Stimulated activated CD8-positive, alpha-beta memory T cell treated with anti-CD3 and anti-CD28 coated beads, Interleukin-2, amount 100 ng/mL, for 1 hour (primary cell): ENCODE measurements at places on chromosomes 12 and 14.

DNA sequence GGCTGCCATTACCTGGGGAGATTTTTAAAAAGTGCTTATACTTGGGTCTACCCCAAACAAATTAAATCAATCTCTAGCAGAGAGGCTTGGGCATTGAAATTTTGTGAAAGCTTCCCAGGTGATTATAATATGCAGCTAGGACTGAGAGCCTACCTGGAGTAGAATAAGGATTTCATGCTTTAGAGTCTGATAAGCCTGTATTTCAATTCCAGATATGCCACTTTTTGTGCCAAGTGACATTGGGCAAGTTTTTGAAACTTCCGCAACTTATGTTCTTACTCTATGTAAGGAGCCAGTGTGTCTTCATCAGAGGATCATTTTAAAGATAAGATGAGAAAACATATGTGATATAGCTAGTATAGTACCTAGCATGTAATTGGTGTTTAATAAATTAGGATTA lies 159.8 kb upstream of the LRIG3 start:
- DNase-seq: no peak

GRCh38 chr12:88816201-88816600 lies 235.9 kb upstream of the KITLG start:
- no peak for DNase-seq

- no peak for DNase-seq
These were observed 25.0 kb downstream of the KTN1 start for GRCh38 chr14:55604900-55605418.

DNA sequence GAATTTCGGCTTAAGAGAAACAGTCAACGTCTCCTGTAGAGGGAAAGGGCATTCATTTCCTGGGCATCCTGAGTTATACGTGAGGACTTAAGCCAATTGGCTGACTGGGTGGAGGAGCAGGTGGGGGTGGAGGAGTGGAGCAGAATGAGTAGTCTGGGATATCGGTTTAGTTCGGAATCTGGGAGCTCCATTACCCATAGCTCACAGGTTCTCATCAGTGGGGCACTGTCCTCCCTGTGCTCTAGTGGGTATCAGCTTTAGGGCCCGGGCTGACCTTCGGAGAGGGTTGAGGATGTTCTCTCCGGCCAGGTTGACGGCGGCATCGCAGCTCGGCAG lies 704 bp downstream of the SDR39U1 start:
- DNase-seq: no peak

DNA sequence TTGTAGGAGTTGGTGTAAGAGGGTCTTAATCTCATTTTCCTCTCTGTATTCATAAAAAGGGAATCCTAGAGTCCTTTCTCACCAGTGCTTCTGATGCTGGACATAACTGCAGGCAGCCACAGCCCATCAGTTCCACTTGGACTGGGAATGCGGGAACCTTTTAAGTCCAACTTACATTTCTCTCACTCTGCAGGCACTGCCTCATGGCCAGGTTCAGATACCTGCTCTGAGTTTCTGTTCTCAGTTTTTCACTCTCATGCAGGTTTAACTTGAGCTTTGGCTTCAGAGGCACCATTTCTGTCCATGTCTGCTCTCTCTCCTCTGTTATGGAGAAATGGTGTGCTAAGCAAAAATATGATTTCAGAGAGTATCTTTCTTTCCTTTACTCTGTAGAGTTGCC lies 4.2 kb downstream of the ACVR1B start:
- no peak for DNase-seq

DNA sequence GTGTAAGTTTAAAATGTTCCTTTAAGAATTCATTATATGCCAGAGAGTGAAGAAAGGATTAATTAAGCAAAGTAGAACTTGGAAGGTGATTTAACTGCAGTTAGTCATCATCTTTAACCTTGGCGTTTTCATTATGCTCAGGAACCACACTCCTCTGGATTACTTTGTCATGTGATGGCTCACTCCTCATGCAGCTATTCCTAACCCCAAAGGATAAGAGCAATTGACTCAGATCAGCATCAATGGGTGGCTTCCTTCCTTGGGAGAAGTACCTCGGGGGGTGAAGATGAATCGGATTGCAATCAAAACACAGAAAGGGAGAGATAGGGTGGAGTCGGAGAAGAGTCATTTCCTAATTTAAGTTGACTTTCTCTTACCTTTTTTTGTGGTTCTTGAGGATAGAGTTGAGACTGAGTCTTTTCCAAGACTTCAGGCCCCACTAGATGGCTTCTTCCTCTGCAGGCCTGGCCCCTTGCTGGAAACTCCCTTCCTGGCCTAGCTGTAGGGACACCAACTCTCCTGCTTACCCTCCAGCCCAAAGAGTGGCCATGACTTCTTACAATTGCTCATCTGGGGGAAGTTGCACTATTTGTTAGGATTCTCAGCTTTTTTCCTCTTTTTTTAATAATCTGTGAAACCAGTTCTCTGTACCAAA lies 238.6 kb upstream of the DDHD1 start:
- no peak for DNase-seq

- no peak for DNase-seq
These were observed 113.2 kb downstream of the DPF3 start for GRCh38 chr14:72780751-72781150.

DNA sequence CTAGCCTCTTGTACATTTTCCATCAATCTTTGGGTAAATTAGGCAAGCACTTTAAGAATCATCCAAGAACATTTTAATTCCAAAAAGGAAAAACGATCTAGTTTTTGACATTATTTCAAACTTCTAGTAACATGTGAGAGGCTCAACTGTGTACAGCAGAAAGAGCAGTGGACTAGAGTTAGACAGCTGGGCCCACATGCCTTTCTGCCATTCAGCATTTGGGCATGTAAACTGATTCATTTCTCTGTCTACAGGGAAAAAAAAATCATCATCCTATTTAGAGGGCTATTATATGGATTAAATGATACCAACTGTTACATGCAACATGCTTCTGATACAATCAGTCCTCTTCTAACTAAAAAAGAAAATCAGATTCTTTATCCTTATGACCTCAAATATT lies 17.7 kb downstream of the ATP2B1 start:
- no peak for DNase-seq

- no peak for DNase-seq
These were observed 264.4 kb downstream of the SYT1 start for GRCh38 chr12:79128956-79129355.

DNA sequence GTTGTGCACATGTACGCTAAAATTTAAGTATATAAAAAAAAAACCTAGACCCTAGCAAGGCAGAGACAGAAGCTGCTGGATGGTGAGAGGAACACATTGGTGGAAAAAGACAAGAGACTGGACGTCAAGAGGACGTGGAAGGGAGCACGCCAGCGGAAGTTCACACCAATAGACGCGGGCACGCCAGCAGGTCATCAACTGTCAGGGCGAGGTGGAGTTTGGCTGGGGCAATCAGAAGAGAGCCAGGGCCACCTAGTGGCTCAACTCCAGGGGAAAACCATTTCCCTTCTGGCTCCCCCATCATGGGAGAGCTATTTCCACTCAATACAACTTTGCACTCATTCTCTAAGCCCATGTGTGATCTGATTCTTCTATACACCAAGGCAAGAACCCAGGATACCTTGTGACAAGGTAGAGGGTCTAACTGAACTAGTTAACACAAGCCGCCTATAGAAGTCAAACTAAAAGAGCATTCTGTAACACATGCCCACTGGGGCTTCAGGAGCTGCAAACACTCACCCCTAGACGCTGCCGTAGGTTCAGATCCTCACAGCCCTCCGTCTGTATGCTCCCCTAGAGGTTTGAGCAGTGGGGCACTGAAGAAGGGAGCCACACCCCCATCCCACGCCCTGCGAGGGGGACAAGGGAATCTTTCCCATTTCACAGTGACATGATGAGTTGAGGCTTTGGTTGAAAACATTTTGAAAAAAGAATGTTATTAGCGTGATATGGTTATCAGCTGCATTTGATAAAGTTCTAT lies 702.7 kb downstream of the TMTC2 start:
- no peak for DNase-seq

- no peak for DNase-seq
These were observed 47.4 kb downstream of the TCHP start for GRCh38 chr12:109947521-109947920.

- no peak for DNase-seq
These were observed 249.2 kb downstream of the C12orf50 start for GRCh38 chr12:87779858-87780498.

DNA sequence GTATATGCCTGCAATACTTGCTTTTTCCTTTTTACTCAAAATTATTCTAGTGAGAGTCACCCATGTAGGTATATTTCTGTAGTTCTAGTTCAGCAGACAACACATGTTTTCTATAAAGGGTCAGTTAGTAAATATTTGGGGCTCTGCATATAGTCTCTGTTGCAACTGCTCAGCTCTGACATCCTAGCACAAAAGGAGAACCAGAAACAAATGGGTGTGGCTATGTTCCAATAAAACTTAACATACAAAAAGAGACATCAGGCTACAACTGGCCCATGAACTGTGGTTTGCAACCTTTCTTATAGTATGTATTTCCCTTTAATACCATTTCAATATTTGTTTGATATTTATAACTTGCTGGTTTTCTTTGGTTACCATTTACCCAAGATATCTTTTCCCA lies 11.9 kb downstream of the NT5DC3 start:
- no peak for DNase-seq

DNA sequence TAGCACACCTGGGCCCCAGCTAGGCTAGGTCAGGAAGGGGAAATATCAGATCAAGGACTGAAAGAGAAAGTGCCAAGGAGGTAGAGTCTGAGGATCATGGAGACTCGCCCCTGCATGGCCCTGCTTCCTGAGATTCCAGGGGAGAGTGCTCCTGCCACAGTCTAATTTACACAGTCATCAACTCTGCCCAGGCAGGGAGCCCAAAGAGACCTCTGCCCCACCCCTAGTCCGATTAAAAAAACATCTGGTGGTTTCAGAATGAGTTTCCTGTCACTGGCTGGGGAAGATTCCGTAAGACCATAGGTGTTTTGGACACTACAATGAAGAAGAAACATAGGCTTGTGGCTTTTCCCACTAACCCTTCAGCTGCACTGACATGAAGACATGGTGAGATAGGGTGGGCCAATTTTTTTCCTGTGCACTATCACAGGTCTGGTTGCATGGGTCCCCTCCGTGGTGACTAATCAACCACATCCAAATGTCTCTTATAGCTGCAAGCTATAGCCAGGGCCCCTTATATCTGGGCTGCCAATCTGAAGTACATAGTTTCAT lies 31.5 kb upstream of the GZMB start:
- DNase-seq: no peak

DNA sequence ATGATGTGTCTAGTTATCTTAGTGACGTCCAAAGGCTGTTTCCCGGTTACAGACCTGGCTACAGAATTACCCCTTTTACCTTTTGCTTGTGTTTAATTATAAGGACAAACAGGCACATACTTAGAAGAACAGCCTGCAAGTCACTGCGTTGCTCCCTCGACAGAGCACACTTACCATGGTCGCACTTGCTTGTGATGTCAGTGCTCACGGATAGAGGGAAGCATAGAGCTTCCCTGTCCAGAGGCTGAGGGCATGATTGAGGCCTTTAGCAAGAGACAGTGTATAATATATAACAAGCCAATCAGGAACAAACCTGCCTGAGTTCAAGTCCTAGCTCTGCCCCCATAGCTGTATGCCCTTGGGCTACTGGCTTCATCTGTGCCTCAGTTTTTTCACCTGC lies 73.2 kb upstream of the SCN8A start:
- no peak for DNase-seq

DNA sequence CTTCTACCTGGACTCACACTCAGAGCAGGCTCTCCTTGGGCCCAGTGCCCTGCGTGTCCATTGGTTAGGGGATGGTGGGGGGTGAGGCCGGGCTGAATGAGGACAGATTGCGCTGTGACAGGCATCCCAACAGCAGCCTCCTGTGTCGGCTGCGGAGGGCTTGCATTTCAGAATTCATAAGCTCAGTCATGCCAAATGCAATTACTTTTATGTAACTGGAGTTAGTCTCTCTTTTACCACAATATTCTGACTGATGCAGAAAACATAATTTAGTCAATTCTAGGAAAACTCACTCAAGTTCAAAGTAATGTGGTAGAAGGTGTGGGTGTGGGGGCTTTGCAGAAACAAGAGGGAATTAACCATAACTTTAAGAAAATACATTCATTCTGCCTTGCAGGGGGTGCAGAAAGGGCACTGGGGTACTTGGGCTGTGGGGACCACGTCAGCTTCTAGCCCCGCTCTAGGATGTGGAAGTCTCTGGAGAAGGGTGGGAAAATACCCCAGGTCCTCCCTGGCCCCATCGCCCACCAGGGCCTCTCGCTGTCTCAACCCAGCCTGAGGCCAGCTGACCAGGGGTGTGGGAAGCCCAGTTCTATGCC lies 257.7 kb downstream of the ADGRD1 start:
- DNase-seq: no peak

DNA sequence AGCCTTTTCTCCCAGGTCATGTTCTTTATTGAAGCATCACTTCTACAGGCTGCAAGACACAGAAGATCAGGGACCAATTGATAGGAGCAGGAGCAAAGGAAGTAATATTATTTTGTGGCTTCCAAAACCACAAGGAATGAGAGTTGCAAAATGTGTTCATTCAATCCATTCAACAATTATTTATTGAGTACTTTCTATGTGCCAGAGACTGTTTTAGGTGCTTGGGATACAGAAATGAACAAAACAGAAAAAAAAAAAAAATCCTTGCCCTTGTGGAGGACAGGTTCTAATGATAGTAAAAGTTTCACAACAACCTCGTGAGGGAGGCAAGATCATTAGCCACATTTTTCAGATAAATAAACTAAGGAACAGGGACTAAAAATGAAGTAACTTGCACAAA lies 20.1 kb upstream of the DACT1 start:
- DNase-seq: no peak

GRCh38 chr14:50865391-50866076 lies 6.3 kb upstream of the ABHD12B start:
- no peak for DNase-seq

- peak; percentile 6 for DNase-seq
These were observed 60.6 kb upstream of the TCL1A start for GRCh38 chr14:95774265-95775160.

DNA sequence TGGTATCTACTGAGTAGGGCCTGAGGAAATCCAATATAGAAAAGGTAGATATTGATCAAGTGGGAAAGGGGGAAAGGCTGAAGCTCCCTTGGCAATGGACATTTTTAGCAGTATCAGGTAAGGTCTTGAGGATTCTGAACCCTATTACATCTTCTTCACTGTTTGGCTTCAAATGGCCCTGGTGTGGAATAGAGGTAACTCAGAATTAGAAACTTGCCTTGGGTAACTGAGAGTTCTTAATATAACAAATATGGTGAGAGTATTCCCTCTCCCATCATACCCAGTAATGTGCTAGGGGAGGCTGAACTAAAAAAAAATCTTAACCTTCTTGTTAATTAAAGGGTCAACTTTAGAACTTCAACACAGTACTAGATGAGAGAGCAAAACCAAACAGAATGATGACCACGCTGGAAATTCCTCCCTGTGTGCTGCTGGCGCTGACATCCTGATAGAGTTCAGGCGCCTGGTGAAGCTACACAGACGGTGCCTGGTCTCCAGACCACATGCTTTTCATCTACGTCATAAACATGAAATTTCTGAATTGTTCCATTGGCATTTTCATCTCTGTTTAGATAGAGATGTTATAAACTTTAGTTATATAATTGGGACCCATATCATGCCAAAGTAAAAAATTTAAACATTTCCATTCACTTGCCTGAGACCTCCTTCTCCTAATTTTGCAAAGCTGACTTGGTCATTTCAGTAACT lies 128.3 kb downstream of the AKAP6 start:
- no peak for DNase-seq

GRCh38 chr12:94560431-94561221 lies 89.7 kb downstream of the TMCC3 start:
- no peak for DNase-seq

GRCh38 chr12:25699454-25699853 lies 146.4 kb upstream of the LMNTD1 start:
- DNase-seq: no peak

- no peak for DNase-seq
These were observed 238.9 kb upstream of the LMO3 start for GRCh38 chr12:16844875-16845274.
